OCI-M1 (cell line): ENCODE measurements at places on chromosomes 3 and 15.

GRCh38 chr3:146322216-146322817, 71.4 kb upstream of the PLSCR4 start:
- DNase-seq = no peak

DNA sequence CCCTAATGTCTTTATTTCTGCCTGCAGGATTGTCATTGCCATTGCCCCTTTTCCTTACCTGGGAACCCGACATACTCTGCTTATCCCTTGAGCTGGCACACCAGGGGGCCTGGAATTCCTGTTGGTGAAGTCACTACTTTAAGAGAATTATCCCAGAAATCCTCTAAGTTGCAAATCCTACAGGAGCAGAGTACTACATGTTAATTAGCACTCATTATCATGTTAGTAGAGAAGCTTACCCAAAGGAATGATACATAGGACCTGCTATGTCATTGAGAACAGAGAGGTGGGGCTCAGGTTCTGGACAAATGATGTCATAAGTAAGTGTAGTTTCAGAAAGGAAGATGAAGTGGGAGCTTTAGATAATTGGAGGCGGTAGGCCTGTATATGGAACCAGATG, 27.4 kb downstream of the SCG5 start:
- peak; percentile 3 for DNase-seq

DNA sequence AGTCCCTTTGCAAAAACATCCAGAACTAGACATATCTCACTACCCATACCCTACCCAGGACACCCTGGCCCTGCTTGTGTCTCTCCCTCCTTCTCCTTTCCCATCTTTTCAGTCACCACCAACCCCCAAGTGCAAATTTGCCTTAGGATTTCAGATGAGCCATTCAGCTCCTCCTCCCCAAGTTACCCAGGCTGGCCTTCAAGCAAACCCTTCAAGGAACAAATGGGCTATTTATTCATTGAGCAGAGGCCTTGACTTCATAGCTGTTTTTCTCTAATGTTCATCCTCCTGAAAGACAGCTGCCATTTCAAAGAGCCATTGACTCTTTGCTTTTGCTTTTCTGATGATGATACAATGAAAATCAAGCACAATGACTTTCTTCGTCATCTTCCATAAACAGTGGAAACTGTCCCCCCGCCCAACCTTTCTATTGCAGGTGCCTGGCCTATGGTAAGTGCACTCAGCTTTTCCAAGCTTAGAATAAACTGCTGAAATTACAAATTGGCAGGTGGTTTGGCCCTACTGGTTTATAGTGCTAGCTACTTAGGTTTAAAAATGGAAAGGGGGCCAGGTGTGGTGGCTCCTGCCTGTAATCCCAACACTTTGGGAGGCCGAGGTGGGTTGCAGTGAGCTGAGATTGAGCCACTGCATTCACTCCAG, 26.1 kb upstream of the KLHL6 start:
- no peak for DNase-seq

DNA sequence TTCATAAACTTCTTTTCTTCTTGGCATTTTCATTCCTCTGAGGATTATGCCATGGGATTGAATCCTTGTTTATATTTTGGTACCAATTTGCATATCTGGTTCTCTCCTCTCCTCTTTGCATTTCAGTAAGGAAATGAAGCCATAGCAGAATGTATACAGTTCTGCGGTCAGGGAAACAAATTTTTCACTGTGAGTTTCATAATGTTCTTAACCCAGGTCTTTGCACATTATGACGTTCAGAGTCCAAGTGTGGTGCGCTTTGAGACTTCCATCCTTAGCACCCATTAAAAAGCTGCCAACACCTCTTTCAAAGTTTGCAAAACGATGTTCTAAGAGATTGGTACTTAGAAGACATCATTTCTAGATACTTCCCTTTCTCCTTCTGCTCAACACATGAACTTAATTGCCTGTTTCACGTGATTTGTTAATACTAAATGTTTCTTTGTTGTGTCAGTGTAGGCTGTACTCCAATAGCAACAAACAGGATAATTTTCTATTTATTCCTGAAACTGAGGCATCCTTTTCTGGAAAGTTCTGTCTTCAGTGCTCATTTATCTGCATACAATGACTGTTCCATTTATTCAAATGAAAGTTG, 953.1 kb upstream of the NR2F2 start:
- no peak for DNase-seq

- DNase-seq = no peak
These were observed 29.2 kb downstream of the EPHB3 start for GRCh38 chr3:184590795-184591194.

DNA sequence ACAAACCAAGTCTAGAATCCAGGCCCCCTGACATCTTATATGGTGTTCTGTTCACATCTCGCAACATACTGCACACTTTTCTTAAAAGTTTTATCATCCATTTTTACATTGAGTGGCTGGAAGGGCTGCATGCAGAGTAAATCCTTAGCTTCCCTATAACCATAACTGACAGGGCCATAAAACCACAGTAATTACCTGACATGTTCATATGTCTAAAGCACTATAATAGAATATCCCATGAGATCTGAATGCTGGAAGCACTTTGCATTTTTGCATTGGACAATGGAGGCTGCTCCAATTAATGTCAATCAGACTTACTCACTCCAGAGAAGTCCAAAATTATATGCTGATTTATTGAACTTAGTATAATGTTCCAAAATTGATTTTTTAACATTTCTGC, 86.6 kb upstream of the HES1 start:
- no peak for DNase-seq

GRCh38 chr15:63135804-63136203, 14.1 kb downstream of the LACTB start:
- peak; percentile 43 for DNase-seq

- no peak for DNase-seq
These were observed 106.6 kb downstream of the TGFBR2 start for GRCh38 chr3:30712991-30713390.

DNA sequence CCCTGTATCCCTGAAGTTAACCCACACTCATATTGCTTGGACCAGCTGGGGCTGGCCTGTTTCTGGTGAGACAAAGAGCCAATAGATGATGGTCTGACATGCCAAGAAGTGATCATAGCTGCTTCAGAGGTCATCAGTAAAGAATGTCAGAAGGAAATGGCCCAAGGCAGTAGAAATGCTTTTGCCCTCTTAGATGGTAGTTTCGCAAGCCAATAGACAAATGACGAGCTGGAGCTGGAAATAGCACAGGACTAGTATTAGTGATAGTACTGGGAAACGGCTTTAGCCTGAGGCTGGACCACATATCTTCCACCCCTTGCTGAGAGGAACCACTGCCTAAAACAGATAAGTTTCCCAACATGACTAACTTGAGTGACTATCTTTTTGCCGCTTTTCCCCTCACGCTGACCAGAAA, 176.1 kb upstream of the THBS1 start:
- DNase-seq = peak; percentile 90

DNA sequence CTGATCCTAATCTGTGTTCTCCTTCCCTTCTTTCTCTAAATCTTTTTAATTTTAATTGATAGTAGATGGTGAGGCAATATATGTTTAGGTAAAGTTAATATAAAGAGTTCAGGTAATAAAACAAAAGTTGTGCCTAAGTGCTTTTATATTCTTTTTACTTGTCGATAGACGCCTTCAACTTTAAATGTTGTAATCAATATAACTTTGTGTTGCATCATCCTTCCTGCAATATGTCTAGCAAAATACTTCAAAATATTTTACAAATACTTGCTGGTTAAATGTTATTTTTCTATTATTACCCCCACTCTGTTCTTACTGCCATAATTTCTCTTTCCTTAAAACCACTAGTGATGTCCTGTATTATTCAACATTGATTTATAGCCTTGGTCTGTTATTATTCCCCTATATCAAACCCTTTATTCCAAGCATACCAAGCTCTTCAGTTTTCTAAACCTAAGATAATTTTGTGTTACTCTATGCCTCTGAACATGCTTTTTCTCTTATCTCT, 92.4 kb downstream of the NAALADL2 start:
- no peak for DNase-seq

DNA sequence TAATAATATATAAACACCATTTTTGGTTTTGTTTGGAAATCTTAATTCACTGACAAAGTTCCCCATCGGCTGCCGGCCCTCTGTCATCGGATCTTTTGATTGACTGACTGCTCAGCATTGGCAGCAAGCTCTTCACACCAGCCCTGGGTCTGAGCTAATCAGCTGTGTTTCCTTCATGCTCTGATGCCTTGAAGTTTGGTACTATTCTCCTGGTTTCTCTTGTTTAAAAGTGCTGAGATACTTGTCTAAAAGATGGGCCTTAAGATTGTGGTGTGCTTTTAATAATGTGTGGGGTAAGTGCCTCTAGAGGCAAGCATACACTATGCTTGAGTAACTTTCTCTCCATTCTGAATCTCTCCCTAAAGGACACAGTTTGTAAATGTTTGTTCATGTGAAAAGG, 415.5 kb upstream of the TPRG1 start:
- DNase-seq = no peak

GRCh38 chr15:90213818-90214204, 12.7 kb downstream of the SEMA4B start:
- no peak for DNase-seq
